Activated CD4-positive, alpha-beta T cell treated with anti-CD3 and anti-CD28 coated beads for 4 hours (primary cell): ENCODE measurements at places on chromosomes 16 and 17.

- DNase-seq = no peak
Observed at GRCh38 chr17:32564325-32564724, 77.5 kb downstream of the CDK5R1 start.

DNA sequence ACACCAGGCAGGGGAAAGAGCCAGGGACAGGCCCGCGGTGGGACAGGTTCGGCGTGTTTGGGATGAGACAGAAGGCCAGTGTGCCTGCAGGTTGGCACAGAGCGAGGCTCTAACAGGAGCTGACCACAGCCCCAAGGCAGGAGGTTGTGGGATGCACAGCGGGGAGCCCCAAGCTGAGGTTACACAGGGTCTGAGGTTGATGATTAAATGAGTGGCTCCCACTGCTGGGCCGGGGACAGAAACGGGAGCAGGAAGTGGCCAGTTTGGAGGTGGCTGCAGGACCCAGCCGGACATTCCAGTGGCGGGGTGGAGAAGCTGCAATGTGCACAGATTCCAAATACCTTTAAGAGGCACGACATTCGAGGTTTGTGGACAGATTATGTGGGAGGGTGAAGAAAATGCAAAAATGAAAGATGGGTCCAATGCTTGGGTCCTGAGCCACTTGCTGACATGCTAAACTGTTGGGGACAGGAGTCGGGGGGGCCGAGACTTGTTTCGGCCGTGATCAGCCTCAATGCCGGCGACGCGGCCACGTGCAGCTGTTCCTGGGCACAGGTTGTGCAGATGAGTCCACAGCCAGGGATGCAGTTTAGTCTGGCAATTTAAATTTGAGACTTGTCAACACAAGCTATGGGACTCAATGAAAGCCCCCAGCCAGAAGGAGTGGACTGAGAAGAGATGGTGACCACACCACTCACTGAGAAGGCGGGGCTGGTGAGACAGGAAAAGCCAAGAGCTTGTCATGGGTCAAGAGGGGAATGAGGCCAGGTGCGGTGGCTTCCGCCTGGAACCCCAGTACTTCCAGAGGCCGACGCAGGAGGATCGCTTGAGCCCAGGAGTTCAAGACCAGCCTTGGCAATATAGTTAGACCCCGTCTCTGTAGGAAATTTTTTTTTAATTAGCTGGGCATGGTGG, 8.7 kb downstream of the ENPP7 start:
- DNase-seq = no peak

DNA sequence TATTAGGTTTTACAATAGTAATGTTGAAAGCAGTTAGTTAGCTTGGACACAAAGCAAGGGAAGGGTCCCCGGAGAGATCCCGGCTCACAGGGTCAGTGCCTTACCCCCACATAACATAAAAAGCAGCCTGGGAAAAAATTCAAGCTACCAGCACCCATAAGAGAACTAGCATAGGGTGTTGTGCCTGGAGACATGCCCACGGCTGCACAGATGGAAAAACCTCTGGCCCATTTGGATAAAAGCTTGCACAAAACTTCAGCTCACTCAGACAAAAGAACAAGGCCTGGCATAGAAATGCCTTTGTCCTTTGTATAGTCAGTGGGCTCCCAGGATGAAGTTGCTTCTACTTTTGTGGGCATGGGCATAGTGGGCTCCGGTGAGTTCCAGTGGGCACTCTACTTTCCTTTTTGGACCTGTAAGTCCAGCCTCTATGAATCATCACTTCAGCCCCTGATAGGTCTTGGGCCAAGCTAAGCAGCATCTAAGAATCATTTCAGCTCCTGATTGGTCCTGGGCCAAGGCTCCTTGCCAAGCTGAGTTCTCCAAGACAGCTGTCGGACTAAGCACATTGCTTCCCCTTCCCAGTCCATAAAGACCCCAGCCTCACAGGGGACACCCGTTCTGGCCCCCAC, 1.3 kb upstream of the RDM1 start:
- no peak for DNase-seq

GRCh38 chr17:80830020-80830780, 161.4 kb upstream of the CHMP6 start:
- DNase-seq = no peak

- DNase-seq = no peak
Observed at GRCh38 chr16:70460737-70461261, 6.4 kb downstream of the FCSK start.
